Type B pancreatic cell (in vitro differentiated cells): ENCODE measurements at places on chromosomes 11 and 22. TPM values are rescaled to one million over a fixed set of nuclear protein-coding genes. Genes with fewer than 3 reads are reported as not detected.

The KMT5B gene
- total RNA-seq: 48.5 and 54.4 TPM in 2 replicates

DNA sequence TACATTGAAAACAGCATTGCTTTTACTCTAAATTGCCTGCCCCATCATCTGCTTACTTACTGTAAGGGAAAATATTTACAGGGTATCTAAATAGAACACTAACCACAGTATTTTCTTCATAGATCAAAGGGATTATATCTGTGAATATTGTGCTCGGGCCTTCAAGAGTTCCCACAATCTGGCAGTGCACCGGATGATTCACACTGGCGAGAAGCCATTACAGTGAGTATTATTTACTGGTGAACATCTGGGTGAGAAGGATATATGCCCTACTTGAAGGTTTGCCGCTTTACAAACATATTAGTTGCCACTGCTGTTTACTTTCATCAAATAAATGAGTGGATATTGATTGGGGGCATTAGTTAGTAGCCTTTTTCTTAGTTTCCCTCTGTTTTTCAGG, 5.9 kb upstream of the CNTF start:
- H3K36me3 ChIP-seq: peaks cover 37% of the 10 kb centered on the region
- H3K4me1 ChIP-seq: no peaks in the 10 kb centered on the region
- DNase-seq: no peak
- H3K4me3 ChIP-seq: no peak overlapping the region

DNA sequence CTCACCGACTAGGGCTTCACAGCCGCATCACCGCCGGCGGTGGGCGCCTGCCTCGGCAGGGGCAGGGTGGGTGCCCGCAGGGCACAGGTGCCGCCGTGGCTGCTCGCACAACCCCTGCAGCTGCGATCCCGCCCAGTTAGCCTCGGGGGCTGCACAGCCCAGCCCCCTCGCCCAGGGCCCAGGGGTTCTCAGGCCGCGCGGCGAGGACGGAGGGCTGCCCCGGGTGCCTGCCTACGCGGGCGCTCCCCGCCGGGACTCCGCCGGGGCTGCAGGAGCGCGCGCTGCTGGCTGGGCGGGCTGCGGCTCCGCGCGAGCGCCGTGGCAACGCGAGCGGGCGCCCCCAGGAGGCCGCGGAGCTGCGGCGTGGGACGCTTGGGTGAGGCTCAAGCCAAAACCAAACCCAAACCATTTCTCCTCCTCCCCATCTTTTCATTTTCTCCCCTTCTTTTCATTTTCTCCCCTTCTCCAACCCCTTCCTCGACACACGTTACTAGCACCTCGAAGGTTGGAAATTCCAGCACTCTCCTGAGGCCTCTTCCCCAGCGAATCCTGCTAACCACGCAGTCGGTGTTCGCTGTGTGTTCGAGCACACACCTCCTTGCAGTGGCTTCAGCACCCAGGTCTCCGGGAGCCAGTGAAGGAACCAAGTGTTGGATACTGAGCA, at the start of gene MICAL3:
MICAL3 (minus strand) TSS at position 286 of the 664 bp plus-strand sequence. CDS start 117,749 bp downstream, outside the sequence.
- peak within 1 kb of the TSS; percentile 87 for H3K27ac ChIP-seq
- peak; percentile 75 for DNase-seq
- H3K4me3 ChIP-seq: peak within 1 kb of the TSS; percentile 100
- H3K4me1 ChIP-seq: peaks cover 13% of the 10 kb centered on the region
- H3K27me3 ChIP-seq: peaks cover 23% of the 10 kb centered on the region
- H3K36me3 ChIP-seq: no peaks in the 10 kb centered on the region

DNA sequence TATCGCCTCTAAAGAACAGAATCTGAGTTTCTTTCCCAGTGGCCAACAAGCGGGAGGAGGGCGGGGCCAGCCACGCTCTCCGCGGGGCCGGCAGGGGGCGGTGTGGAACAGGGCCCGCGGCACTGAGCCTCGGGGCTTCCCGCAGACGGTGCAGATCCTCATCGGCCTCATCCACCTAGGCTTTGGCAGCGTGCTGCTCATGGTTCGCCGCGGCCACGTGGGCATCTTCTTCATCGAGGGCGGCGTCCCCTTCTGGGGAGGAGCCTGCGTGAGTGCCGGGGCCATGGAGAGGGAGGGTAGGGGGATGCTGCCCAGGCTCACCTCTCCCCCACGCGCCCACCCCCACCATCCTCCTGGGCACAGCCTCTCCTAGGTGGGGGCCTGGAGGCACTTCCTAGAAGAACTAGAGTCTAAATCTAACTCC, 10.7 kb downstream of the MS4A15 start:
- no peak overlapping the region for H3K4me3 ChIP-seq
- no peak overlapping the region for H3K27ac ChIP-seq
- no peaks in the 10 kb centered on the region for H3K4me1 ChIP-seq
- H3K36me3 ChIP-seq: no peaks in the 10 kb centered on the region
- peaks cover 12% of the 10 kb centered on the region for H3K27me3 ChIP-seq
- DNase-seq: no peak

- H3K4me1 ChIP-seq: peaks cover 6% of the 10 kb centered on the region
- H3K4me3 ChIP-seq: no peak overlapping the region
- H3K27ac ChIP-seq: no peak overlapping the region
- H3K36me3 ChIP-seq: no peaks in the 10 kb centered on the region
- no peak for DNase-seq
- H3K27me3 ChIP-seq: peaks cover 49% of the 10 kb centered on the region
Measured at GRCh38 chr11:13852481-13852880, 110.0 kb upstream of the SPON1 start.

- no peaks in the 10 kb centered on the region for H3K27me3 ChIP-seq
- H3K36me3 ChIP-seq: no peaks in the 10 kb centered on the region
- no peak for DNase-seq
- peak overlapping the region; percentile 82 for H3K27ac ChIP-seq
- peaks cover 35% of the 10 kb centered on the region for H3K4me1 ChIP-seq
Measured at GRCh38 chr22:39292561-39293074, 26.8 kb downstream of the RPL3 start.
